Activated T-cell treated with anti-CD3 and anti-CD28 coated beads for 48 hours (primary cell): ENCODE measurements at places on chromosomes 7 and 10.

DNA sequence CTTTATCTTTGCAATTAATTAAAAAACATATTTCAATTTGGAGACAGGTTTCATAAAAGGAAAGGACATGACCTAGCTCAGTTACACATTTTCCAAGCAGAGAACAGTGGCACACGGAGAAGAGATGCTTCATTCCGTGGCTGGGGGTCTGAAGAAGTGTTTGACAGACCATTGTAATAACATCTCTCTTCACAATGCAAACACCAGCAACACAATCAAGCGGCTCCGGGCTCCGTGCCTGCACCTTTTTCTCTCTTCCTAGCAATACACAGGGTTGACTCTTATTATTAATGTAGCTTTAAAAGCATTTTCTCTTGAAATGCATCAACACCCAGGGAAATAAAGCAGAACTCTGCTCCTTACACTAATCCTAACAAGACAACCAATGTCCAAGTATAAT is 261.0 kb upstream of the AOAH start:
- no peak for DNase-seq

DNA sequence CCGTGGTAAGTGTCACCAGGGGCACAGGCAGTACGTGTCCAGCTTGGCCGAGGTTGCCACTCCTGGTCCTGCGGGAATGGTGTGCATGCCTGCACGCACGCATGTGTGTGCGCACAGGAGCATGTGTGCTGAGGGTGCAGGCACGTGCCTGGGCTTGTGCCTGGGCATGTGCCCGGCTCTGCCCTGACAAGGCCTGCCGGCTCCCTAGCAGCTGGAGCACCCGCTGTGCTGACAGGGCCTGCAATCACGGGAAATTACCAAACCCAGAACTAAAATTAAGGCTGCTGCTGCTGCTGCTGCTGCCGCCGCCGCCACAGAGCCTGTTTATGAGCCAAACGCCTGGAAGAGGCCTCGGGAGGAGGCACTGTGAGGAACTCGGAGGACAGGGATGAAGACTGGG is 28.7 kb downstream of the GHRHR start:
- no peak for DNase-seq

DNA sequence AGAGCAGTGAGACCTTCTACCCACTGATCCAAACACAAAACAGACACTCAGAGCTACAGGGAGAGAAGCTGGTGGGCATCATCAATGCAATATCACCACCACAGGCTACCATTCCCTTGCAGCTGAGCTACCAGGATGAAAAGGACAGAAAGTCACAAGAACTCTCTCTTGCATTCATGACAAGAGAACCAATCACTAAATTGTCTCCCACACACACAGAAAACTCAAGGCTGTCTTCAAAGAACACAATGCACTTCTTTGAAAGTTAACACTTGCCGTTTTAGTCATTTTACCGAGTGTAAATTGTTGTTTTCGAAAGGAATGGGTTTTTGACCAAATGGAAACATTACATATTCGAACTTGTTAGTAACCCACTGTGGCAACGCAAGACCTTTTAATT is 626.6 kb downstream of the SORCS1 start:
- DNase-seq, result no peak

GRCh38 chr7:16083931-16084330 is 337.4 kb downstream of the CRPPA start:
- no peak for DNase-seq

DNA sequence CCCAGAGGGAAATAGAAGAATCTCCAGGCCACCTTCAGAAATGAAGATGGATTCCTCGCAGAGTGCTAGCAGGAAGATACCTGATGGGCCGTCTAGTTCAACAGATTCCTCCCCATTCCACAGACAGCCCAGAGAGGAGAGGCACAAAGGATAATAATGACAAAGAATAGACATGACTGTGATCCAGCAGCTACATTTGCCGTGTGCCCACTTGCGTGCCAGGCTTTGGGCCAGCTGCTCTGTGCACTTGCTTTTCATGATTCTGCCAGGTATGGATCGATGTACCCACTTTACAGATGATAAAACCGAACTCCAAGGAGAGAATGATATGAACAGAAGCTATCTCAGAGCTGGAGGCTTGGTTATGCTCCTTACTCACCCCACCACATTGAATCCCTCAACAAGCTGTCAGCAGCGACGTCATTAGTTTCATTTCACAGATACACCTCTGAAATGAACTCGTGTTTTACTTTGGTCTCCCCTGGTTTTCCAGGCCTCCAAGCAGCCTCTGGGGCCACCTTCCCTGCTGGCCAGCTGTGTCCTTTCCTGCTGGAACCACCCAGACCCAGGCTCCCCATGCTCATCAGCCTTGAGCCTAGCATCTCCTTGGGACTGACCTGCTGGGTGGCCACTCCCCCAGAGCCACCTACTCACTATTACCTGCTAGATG is 11.9 kb upstream of the WDFY4 start:
- DNase-seq, result no peak
